ENCODE measurements at places on chromosomes 12 and 14.

DNA sequence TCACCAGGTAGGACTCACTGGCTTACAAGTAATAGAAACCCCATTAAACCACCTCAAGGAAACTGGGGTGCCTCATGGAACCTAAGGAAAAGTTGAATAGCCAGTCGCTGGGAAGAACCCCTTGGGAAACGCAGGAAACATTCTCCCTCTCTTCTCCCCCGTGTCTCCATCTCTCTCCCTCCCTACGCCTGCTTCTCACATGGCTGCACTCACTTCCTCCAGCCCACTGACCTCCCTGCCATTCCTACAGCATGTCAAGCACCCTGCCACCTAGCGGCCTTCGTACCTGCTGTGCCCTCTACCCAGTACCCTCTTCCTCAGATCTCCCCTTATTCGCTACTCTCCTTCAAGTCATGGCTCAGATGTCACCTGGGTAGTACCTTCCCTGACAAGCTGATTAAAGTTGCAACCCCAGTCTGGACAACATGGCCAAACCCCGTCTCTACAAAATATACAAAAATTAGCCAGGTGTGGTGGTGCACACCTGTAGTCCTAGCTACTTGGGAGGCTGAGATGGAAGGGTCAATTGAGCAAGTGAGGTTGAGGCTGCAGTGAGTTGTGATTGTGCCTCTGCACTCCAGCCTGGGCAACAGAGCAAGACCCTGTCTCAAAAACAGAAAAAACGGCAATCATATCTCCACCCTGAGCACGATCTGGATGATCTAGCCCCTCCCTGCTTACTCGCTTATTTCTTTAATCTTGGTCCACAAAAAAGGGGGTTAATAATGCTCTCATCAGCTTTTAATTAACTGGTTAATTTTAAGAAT lies 6.4 kb upstream of the DTX1 start:
- no peak for DNase-seq

DNA sequence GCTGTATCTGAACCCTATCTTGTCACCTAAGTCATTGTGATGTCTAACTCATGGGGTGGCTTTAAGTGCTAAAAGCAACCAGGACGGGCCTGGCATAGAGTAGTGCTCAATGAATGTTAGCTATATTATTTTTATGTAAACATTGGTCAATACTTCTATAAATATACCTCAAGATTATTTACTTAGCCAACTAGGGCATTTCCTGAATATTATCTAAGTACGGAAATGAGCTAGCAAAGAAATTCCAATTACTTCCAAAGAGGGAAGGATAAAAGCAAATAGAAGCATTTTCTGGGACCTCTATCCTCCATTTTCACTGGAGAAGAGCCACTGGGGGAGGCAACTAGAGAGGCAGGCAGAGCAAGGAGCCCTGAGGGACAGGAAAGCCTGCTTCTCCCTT lies 20.6 kb downstream of the CCDC92 start:
- DNase-seq, result no peak

- no peak for DNase-seq
These were observed 183.8 kb downstream of the CALM1 start for GRCh38 chr14:90580377-90581335.

DNA sequence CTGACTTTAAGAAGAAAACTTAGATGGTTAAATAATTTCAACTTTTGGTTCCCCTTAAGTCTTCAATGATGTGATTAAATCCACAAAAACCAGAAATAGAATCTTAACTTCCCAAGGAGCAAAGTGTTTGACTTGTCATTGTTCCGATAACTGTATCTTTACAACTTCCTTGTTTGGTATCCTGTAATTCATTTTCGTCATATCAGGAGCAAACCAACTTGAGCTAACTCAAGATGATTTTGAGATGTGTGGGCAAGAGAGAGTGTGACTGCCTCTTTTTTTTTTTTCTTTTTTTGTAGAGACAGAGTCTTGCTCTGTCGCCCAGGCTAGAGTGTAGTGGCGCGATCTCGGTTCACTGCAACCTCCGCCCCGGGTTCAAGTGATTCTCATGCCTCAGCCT lies 25.3 kb downstream of the DRAM1 start:
- no peak for DNase-seq

- no peak for DNase-seq
These were observed 221.5 kb downstream of the ERC1 start for GRCh38 chr12:1212526-1212925.

DNA sequence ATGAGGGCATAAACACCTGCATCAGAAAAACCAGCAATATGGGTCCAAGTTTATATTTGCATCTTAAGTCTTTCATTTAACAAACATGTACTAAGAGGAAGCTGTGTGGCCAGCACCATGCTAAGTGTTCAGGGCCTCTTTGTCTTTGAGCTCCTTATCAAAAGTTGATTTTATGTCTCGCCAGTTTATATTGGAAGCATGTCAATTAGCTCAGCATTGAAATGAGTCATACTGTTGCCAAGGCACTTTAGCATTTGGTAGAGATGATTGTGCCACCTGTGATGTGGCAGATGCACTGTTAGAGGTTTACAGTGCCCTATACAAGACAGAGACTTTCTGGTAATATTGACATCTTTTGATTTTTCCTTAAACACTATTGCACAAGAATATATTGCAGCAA lies 68.5 kb downstream of the BHLHE41 start:
- no peak for DNase-seq

- DNase-seq, result no peak
These were observed 61.2 kb downstream of the ATXN7L3B start for GRCh38 chr12:74598819-74599218.

DNA sequence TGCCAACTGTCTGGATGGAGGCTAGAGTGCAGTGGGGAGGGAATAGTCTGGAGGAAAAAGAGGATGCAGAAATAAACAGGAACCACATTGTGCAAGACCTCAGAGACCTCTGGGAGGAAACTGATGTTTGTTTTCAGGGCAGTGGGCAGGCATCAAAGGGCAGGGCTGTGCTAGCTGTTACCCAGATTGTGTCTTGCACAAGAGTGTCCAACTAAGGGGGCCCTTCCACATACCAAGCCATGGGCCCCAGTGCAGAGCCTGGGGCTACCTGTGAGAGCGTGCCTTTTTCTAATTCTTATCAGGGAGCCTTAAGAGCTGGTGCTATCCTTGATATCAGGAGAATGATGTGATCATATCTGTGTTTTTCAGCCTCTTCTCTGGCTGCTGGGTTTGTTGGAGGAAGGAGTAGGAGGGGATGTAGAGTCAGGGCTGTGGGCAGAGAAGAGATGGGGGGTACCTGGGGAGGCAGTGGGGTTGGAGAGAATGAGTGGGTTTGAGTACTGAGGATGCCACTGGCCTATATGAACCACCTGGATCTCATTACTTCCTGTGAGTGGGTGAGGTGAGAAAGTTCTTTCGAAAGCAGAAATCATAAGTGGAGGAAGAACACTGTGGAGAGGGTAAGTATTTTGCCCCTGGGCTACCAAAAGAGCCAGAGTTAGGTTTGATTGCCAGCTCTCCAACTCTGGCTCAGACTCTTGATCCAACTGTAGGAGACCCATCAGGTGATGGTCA lies 259.2 kb upstream of the CRY1 start:
- DNase-seq, result no peak

GRCh38 chr14:98006008-98006407 lies 1208.8 kb downstream of the VRK1 start:
- no peak for DNase-seq

GRCh38 chr12:52123487-52124186 lies 44.1 kb downstream of the SMIM41 start:
- no peak for DNase-seq

GRCh38 chr14:82180139-82180538 lies 646.5 kb upstream of the SEL1L start:
- no peak for DNase-seq

GRCh38 chr12:3107954-3108353 lies 30.8 kb downstream of the TSPAN9 start:
- no peak for DNase-seq

- DNase-seq, result no peak
These were observed 221.2 kb upstream of the TMPO start for GRCh38 chr12:98294051-98294805.

GRCh38 chr12:38744041-38744440 lies 161.3 kb downstream of the CPNE8 start:
- DNase-seq, result no peak

DNA sequence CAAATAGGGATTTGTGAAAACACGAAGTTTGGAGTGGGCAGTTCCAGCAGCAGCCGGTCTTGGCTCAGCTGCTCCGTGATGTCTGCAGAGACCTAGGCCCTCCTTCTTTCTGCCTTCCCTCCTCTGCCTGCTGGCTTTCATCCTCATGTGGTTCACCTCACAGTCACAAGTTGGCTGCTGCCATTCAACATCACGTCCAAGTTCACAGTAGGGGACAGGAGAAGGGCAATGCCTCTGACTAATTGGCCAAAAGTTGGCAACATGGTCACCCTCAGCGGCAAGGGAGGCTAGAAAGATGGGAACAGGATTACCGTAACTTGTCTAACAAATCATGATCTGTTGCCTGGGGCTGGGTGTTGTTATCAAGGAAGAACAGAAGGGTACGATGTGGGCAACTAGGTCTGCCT lies 7.8 kb upstream of the CACNA2D4 start:
- no peak for DNase-seq

- DNase-seq, result no peak
These were observed 29.9 kb upstream of the TMEM260 start for GRCh38 chr14:56549721-56550120.

DNA sequence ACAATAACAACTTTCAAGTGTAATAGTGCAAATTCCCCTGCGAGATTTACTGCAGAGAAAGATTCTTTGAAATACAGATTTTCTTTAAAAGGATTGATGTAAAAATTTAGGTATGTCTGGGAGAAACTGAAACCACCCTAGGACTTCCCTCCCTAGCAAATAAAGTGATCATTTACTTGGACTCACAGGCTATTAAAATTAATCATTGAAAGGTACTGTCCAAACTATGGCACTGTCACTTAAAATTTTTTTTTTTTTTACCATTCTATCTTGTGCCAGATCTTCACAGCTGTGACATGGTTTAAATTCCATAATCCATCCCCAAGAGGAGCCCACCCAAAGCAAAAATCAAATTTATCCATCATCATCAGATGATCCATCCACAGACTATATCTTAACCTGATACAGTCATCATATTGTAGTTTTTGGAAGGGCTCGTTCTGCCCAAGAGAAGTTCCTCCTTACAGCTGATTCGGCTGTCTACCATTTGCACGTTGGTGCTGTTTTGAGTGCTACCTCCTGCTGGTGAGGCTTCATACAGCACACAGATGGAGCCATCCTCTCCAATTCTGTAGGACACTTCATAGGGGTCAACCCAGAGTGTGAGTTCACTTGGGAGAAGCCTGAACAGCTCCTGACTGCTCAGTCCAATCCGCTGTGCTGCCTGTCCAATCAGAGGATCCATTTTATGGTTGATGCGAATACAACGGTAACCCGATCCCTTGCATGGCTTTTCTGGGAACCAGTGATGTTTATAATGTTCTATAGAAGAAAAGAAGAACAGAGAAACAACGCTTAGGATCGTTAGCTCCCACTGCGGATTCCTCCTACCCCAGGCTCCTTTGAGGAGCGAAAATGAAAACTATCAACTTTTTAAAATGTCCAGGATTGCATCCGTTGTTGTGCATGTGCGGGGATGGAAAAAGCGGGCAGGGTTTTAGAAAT lies 1.7 kb downstream of the BTG1 start:
- DNase-seq, result peak; percentile 51

Measured in activated T-cell treated with anti-CD3 and anti-CD28 coated beads for 4 hours (primary cell).